T-helper 17 cell (primary cell): ENCODE measurements at places on chromosomes 13 and 19.

DNA sequence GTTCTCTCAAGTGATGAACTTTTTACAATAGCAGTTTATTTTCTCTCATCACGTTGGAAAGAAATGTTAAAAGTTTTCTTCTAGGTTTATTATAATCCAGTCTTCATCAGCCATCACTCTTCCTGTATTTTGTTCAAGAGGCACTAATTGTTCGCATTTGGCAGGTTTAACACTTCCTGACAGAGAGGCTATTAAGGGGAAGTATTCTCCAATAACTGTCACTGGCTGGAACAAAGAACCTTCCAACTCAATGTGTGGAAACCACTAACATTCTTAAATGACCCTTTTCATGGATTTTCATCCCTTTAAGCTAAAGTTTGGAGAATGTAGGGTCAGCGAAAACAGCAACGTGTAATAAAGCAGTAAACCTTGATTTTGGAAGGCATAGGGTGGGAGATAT, 145.1 kb downstream of the PCCA start:
- H3K27me3 ChIP-seq, result no peaks in the 10 kb centered on the region
- H3K27ac ChIP-seq, result no peak overlapping the region
- peaks cover 5% of the 10 kb centered on the region for H3K4me1 ChIP-seq

DNA sequence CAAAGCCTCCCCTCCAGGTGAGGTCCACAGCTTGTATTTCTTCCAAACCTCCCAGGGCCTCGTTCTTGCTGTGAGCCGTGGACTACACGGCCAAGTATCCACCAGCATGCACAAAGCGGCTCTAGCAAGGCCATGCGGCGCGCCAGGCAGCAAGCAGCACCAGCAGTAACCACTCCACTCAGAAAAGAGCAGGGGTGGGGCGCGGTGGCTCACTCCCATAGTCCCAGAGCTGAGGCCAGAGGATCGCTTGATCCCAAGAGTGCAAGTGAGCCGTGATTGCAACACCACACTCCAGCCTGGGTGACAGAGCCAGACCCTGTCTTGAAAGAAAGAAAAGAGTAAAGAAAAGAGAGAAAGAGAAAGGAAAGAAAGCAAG, 4.7 kb downstream of the CCDC8 start:
- DNase-seq, result no peak
- H3K4me3 ChIP-seq, result no peak overlapping the region
- peaks cover 11% of the 10 kb centered on the region for H3K36me3 ChIP-seq
- H3K4me1 ChIP-seq, result peaks cover 26% of the 10 kb centered on the region
- peaks cover 78% of the 10 kb centered on the region for H3K27me3 ChIP-seq
- H3K27ac ChIP-seq, result no peak overlapping the region

DNA sequence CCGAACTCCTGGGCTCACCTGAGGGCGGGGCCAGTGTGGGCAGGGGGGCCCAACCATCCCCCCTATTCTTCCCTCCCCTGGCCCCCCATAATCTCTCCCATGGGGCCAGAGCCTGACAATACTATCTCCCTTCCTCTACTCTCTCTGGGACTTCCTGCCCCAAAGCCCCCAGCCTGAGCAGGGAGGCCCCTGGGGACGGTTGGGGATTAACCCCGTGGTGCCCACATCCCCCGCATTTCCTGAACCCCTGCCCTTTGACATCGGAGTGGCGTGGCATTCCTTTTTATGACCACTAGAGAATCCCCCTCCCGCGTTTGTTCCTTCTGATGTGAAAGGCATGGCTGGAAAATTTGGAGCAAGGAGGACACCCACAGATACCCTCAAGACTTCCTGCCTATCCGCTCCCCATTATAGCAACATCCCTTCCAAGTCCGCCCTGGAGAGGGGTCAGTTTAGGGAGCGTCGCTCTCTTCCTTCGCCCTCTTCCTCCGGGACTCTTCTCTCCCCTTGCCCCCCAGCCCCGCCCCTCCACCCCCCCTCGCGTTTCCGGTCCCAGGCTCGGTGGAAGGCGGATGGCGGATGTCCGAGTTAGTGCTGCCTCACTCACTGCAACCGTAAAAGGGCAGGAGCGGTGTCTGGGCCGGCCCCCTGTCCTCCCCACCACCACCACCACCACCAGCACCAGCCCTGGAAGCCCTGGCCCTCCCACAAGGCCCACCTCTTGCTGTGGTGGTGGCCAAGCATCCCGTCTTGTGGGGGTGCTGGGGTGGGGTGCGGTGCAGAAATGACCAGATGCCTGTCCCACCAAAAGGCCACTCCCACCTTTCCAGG, 1.8 kb downstream of the VASP start:
- peak overlapping the region; percentile 97 for H3K4me3 ChIP-seq
- H3K27me3 ChIP-seq, result no peaks in the 10 kb centered on the region
- peaks cover 31% of the 10 kb centered on the region for H3K4me1 ChIP-seq
- DNase-seq, result no peak
- peak overlapping the region; percentile 90 for H3K27ac ChIP-seq
- peaks cover 3% of the 10 kb centered on the region for H3K36me3 ChIP-seq

GRCh38 chr13:101018720-101019119, 344.1 kb upstream of the TMTC4 start:
- no peaks in the 10 kb centered on the region for H3K4me1 ChIP-seq
- peaks cover 36% of the 10 kb centered on the region for H3K27me3 ChIP-seq
- no peak overlapping the region for H3K27ac ChIP-seq
- no peak overlapping the region for H3K4me3 ChIP-seq
- no peak for DNase-seq

GRCh38 chr19:23817519-23817918, 58.8 kb upstream of the ZNF681 start:
- H3K27ac ChIP-seq, result no peak overlapping the region
- H3K4me1 ChIP-seq, result peaks cover 3% of the 10 kb centered on the region
- H3K36me3 ChIP-seq, result no peaks in the 10 kb centered on the region
- peak; percentile 10 for DNase-seq

DNA sequence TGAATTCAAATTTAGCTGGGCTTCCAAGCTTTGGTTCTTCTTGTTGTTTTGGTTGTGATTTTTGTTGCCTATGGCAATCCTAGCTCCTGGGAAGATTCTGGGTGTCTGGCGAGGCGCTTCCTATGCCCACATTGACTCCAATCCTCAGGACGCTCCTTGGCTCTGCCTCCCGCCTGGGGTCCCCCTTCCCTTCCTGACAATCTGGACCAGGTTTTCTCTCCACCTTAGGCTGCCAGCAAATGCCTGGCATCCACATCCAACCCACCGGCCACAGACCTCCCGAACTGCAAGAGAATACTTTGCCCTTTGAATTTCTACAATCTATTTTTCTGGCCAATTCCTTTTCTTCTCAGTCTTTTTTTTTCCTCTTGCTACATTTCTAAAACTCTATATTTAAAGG, 186.9 kb upstream of the UBL3 start:
- no peak overlapping the region for H3K4me3 ChIP-seq
- H3K36me3 ChIP-seq, result peaks cover 3% of the 10 kb centered on the region
- DNase-seq, result no peak
- H3K27me3 ChIP-seq, result peaks cover 52% of the 10 kb centered on the region

DNA sequence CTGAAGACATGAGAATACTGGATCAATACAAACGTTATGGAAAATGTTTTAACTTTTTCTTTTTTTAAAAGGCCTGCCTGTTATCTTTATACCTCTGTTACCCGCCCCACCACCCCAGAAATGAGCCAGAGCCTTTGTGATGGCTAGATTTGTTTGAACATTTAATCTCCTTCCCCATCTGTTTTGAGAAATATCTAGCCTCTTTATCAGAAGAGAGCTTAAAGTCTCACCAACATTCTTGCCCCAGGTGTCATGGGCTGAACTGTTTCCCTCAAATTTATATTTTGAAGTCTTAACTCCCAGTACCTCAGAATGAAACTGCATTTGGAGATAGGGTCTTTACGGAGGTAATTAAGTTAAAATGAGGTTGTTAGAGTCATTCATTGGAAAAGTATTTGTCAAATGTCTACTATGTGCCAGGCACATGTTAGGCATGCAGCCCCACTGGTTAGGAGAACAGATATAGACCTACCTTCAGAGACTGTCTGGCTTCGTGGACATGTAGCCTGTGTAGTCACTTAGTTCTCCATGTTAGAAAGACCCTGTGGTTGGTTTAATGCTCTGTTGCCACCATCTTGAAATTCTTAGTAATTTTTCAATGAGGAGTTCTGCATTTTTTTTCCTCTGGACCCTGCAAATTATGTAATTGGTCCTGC, 6.3 kb upstream of the RB1 start:
- no peaks in the 10 kb centered on the region for H3K27me3 ChIP-seq
- no peak for DNase-seq
- no peak overlapping the region for H3K4me3 ChIP-seq
- no peak overlapping the region for H3K27ac ChIP-seq

DNA sequence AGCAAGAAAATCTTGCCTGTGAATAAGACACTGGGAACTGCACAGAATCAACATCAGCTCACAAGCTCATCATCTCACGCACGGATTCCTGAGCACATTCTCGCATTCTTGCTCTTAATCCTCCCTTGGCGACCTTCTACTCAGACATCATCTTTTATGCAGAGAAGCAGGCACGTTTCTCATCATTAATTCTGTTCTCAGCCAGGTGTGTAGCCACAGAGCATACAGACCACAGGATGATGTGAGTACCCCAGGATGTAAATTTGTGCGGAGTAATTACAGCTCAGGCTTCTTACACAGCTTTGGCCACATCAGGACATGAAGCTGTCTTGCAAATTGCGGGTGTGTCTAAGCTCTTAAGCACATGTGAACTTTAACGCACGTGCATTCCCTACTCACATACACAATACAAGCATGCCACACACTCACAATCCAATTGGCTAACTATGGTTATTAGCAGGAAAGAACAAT, 36.5 kb upstream of the SACS start:
- H3K27ac ChIP-seq, result no peak overlapping the region
- H3K27me3 ChIP-seq, result peaks cover 23% of the 10 kb centered on the region
- H3K36me3 ChIP-seq, result no peaks in the 10 kb centered on the region
- peaks cover 2% of the 10 kb centered on the region for H3K4me1 ChIP-seq
